ENCODE measurements at places on chromosomes 1 and 21. TPM values are rescaled to one million over a fixed set of nuclear protein-coding genes. Genes with fewer than 3 reads are reported as not detected.

The CD48 gene
- total RNA-seq = not detected

The ZZZ3 gene
- total RNA-seq = 85.1 TPM

The PRKAB2 gene
- 31.0 TPM for total RNA-seq

The CASQ1 gene
- total RNA-seq = not detected

The SPRR3 gene
- total RNA-seq = not detected

The NOL9 gene
- total RNA-seq = 28.1 TPM

The OR10Z1 gene
- total RNA-seq = not detected

The PBX1 gene
- total RNA-seq = 91.1 TPM

The HES2 gene
- 0.22 TPM for total RNA-seq

The LCE7A gene
- total RNA-seq = not detected

The EVA1C gene
- total RNA-seq = 1.2 TPM

The SLC9C2 gene
- not detected for total RNA-seq

DNA sequence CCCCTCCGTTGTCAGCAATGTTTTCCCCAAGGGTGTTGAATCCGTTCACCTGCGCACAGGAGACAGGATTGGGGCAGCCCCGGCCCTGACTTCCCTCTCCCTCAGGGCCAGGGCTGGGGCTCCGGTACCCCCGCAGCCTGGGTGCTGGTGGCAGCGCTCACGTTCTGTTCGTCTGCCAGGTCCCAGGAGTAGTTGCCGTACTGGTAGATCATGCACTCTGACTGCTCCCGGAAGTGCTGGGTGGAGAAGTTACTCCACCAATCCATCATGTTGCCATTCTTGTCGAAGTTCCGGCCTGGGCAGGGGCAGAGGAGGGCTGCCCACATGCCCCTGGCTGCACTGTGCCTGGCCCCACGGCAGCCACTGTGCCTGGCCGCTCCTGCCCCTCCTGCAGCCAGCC lies 6.1 kb downstream of the PRXL2B start:
- no peaks in the 10 kb centered on the region for H3K27me3 ChIP-seq
- no peak overlapping the region for H3K4me3 ChIP-seq
- no peaks in the 10 kb centered on the region for H3K36me3 ChIP-seq

GRCh38 chr1:156801409-156802121 lies 15.1 kb downstream of the SH2D2A start:
- no peak for DNase-seq
- H3K4me1 ChIP-seq = peaks cover 15% of the 10 kb centered on the region
- H3K27me3 ChIP-seq = no peaks in the 10 kb centered on the region
- H3K4me3 ChIP-seq = no peak overlapping the region

GRCh38 chr1:84363019-84363418 lies 35.3 kb upstream of the DNASE2B start:
- H3K36me3 ChIP-seq = no peaks in the 10 kb centered on the region
- no peak for DNase-seq
- H3K27me3 ChIP-seq = no peaks in the 10 kb centered on the region
- H3K27ac ChIP-seq = no peak overlapping the region
- no peak overlapping the region for H3K4me3 ChIP-seq
- no peaks in the 10 kb centered on the region for H3K4me1 ChIP-seq

GRCh38 chr1:239572183-239572582 lies 185.8 kb downstream of the CHRM3 start:
- peaks cover 88% of the 10 kb centered on the region for H3K27me3 ChIP-seq
- H3K4me3 ChIP-seq = no peak overlapping the region
- peaks cover 8% of the 10 kb centered on the region for H3K4me1 ChIP-seq

- peak overlapping the region; percentile 88 for H3K27ac ChIP-seq
- peaks cover 18% of the 10 kb centered on the region for H3K4me1 ChIP-seq
- H3K36me3 ChIP-seq = no peaks in the 10 kb centered on the region
- DNase-seq = peak; percentile 77
Observed at GRCh38 chr1:27504588-27505419, 14.8 kb upstream of the WASF2 start.

GRCh38 chr1:208004851-208005250 lies 93.9 kb upstream of the CD34 start:
- H3K27me3 ChIP-seq = no peaks in the 10 kb centered on the region
- H3K4me3 ChIP-seq = no peak overlapping the region
- no peaks in the 10 kb centered on the region for H3K4me1 ChIP-seq
- DNase-seq = no peak
- no peaks in the 10 kb centered on the region for H3K36me3 ChIP-seq

GRCh38 chr1:197312163-197312562 lies 44.1 kb downstream of the CRB1 start:
- no peaks in the 10 kb centered on the region for H3K36me3 ChIP-seq
- DNase-seq = no peak
- no peaks in the 10 kb centered on the region for H3K4me1 ChIP-seq

DNA sequence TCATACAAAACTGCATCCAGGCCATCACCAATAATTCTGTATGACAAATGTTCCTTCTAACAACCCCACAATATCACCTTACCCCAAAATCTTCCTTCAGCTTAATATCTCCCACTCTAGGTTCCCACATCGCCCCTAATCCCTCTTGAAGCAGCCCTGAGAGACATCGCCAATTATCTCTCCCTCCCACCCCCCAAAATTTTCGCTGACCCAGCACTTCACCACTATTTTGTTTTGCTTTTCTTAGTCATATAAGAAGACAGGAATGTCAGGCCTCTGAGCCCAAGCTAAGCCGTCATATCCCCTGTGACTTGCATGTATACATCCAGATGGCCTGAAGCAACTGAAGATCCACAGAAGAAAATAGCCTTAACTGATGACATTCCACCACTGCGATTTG lies 126.3 kb downstream of the ADGRL4 start:
- peaks cover 11% of the 10 kb centered on the region for H3K4me1 ChIP-seq
- no peak for DNase-seq
- no peak overlapping the region for H3K4me3 ChIP-seq
- no peak overlapping the region for H3K27ac ChIP-seq
- no peaks in the 10 kb centered on the region for H3K36me3 ChIP-seq
- H3K27me3 ChIP-seq = no peaks in the 10 kb centered on the region

- H3K27ac ChIP-seq = no peak overlapping the region
- no peak for DNase-seq
- H3K36me3 ChIP-seq = no peaks in the 10 kb centered on the region
- H3K27me3 ChIP-seq = no peaks in the 10 kb centered on the region
- no peaks in the 10 kb centered on the region for H3K4me1 ChIP-seq
Observed at GRCh38 chr1:188006354-188006753, 1177.6 kb downstream of the PLA2G4A start.

- no peaks in the 10 kb centered on the region for H3K27me3 ChIP-seq
- no peak for DNase-seq
- H3K4me1 ChIP-seq = no peaks in the 10 kb centered on the region
- H3K27ac ChIP-seq = no peak overlapping the region
- H3K36me3 ChIP-seq = no peaks in the 10 kb centered on the region
- H3K4me3 ChIP-seq = no peak overlapping the region
Observed at GRCh38 chr21:37227071-37228002, 39.8 kb downstream of the VPS26C start.

DNA sequence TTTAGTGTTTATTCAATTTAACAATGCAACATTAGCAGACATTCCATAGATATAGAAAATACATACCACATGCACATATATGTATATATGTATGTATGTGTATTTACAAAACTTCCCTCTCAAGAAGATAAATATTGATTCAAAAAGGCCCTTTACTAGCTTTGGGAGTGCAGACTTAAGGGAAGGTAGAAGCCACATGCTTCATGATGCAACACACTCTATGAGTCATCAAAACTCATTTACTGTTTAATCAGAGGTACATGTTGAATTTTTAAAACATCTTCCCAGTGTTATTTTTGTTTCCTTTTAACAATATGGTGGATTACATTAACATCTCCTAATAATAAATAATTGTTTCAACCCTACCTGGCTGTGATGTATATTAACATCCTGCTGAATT lies 61.4 kb upstream of the KIRREL1 start:
- no peaks in the 10 kb centered on the region for H3K36me3 ChIP-seq
- H3K4me3 ChIP-seq = no peak overlapping the region
- no peaks in the 10 kb centered on the region for H3K27me3 ChIP-seq
- H3K27ac ChIP-seq = no peak overlapping the region
- no peak for DNase-seq

DNA sequence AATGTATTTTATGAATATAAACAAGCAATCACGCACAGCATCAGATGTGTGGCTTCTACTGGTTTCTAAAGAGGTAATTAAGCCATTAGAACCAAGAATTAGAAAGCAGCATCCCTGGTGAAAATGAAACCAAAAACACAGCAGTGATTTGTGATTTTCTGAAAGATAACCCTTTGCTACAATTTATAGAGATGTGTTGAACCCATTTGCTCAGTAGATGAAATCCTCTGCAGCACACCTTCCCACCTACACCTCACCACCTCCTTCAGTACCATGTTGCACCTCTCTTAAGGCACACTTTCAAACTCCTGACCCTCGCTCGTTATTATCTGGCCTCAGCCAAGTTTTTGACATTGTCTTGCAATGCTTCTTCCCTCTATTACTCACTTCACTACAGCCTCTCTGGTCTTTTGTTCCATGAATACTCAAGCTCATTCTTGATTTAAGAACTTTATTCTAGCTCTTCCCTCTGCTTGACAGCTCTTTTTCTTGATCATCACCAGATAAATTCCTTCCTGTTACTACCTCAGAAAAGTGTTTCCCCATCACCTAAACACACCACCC lies 38.6 kb downstream of the NSL1 start:
- no peak overlapping the region for H3K27ac ChIP-seq
- H3K4me3 ChIP-seq = no peak overlapping the region
- no peaks in the 10 kb centered on the region for H3K4me1 ChIP-seq
- no peaks in the 10 kb centered on the region for H3K27me3 ChIP-seq

GRCh38 chr1:36342426-36343185 lies 19.2 kb upstream of the EVA1B start:
- no peaks in the 10 kb centered on the region for H3K4me1 ChIP-seq
- H3K36me3 ChIP-seq = no peaks in the 10 kb centered on the region
- H3K4me3 ChIP-seq = no peak overlapping the region
- peak; percentile 62 for DNase-seq
- H3K27ac ChIP-seq = no peak overlapping the region

DNA sequence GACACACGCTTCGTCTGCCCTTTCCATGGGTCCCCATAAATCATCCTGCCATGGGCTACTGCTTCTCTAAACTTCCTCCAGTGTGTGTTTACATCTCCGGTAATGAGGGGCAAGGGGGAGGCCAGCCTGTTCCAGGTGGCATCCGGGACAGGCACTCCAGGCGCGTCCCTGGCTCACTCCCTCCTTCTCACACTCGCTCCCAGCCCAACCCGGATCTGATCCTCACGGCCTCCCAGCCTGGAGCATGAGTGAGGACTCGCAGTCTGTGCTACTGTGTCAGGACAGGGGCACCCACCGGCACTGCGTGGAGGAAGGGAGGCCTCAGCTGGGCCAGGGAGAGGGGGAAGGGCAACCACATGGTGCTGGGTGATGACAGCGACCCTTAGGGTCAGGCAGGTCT lies 225.4 kb downstream of the TRABD2B start:
- no peak overlapping the region for H3K27ac ChIP-seq
- DNase-seq = no peak
- H3K36me3 ChIP-seq = no peaks in the 10 kb centered on the region
- H3K4me1 ChIP-seq = peaks cover 14% of the 10 kb centered on the region
- no peaks in the 10 kb centered on the region for H3K27me3 ChIP-seq
- H3K4me3 ChIP-seq = no peak overlapping the region

All from neural progenitor cell (in vitro differentiated cells).